Placental epithelial cell (primary cell): ENCODE measurements at places on chromosomes 13 and 19. TPM values are rescaled to one million over a fixed set of nuclear protein-coding genes. Genes with fewer than 3 reads are reported as not detected.

Gene ZNRF4
- not detected in 2 replicates for total RNA-seq

Gene KIR2DL3
- not detected in 2 replicates for total RNA-seq

Gene GFY
- not detected in 2 replicates for total RNA-seq

Gene BORA
- 3.9 and 7.9 TPM in 2 replicates for total RNA-seq

Gene PSG6
- total RNA-seq: 0.43 TPM in 1 of 2 replicates, not detected in the other

Gene LILRB3
- total RNA-seq: not detected in 2 replicates

Gene RGS9BP
- total RNA-seq: 0.54 and 0.79 TPM in 2 replicates

Gene IGSF23
- total RNA-seq: not detected in 2 replicates

Gene BIVM
- 19.6 and 24.7 TPM in 2 replicates for total RNA-seq

Gene ACP7
- 0.22 and 0.39 TPM in 2 replicates for total RNA-seq

Gene TSSK6
- 1.1 and 3.1 TPM in 2 replicates for total RNA-seq

Gene CKM
- total RNA-seq: not detected in 2 replicates

Gene TSKS
- total RNA-seq: 0.76 and 6.7 TPM in 2 replicates

Gene YJEFN3
- total RNA-seq: 0.39 and 0.76 TPM in 2 replicates

Gene BSG
- 235 and 281 TPM in 2 replicates for total RNA-seq

Gene ZGLP1
- total RNA-seq: 0.39 and 0.87 TPM in 2 replicates

Gene MPV17L2
- total RNA-seq: 5.1 and 14.3 TPM in 2 replicates

Gene ZNF69
- 27.9 and 38.4 TPM in 2 replicates for total RNA-seq

Gene STOML3
- not detected in 2 replicates for total RNA-seq

Gene DZIP1
- total RNA-seq: 1.2 and 1.5 TPM in 2 replicates

Gene SIGLEC8
- not detected in 2 replicates for total RNA-seq

Gene ZNF728
- 0.65 and 1.2 TPM in 2 replicates for total RNA-seq

Gene MAP4K1
- 0.22 TPM in 1 of 2 replicates, not detected in the other for total RNA-seq

Gene CRX
- not detected in 2 replicates for total RNA-seq

Gene STAP2
- 51.0 and 60.1 TPM in 2 replicates for total RNA-seq

Gene SPRY2
- total RNA-seq: 3.5 and 5.1 TPM in 2 replicates

Gene CD177
- total RNA-seq: 0.33 and 0.39 TPM in 2 replicates

Gene FLT3
- not detected in 2 replicates for total RNA-seq

Gene KLK10
- not detected in 2 replicates for total RNA-seq

Gene CEACAM6
- not detected in 2 replicates for total RNA-seq

Gene FGF21
- total RNA-seq: 0.39 TPM in 1 of 2 replicates, not detected in the other

Gene FAM216B
- not detected in 2 replicates for total RNA-seq

Gene DCLK1
- total RNA-seq: 0.11 and 0.39 TPM in 2 replicates

Gene PCDH17
- under 0.01 and 0.43 TPM in 2 replicates for total RNA-seq
